Calu3 (cell line): ENCODE measurements at places on chromosomes 1 and 21. TPM values are rescaled to one million over a fixed set of nuclear protein-coding genes. Genes with fewer than 3 reads are reported as not detected.
A peak's percentile ranks its signal among the peaks of the same experiment; 100 is the strongest.

DNA sequence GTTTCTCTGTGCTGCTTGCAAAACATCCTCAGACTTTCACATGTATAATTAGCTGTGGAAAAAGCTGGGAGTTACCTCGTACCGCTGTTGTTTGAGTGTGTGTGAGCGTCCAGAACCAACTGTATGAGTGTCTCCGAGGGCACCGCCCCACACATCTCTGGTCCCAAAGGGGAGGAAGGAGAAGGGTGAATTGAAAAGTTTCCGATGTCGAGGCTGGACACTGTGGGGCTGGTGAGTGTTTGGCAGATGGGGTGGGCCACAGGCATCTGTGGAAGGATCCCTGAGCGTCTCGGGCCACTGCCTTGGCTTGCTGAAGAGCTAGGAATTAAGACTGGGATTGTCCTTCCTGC is 1.2 kb downstream of the ATP2B4 start:
- peak overlapping the region; percentile 57 for H3K4me3 ChIP-seq
- H3K36me3 ChIP-seq = peaks cover 26% of the 10 kb centered on the region
- H3K4me1 ChIP-seq = peaks cover 43% of the 10 kb centered on the region
- H3K27ac ChIP-seq = no peak overlapping the region

DNA sequence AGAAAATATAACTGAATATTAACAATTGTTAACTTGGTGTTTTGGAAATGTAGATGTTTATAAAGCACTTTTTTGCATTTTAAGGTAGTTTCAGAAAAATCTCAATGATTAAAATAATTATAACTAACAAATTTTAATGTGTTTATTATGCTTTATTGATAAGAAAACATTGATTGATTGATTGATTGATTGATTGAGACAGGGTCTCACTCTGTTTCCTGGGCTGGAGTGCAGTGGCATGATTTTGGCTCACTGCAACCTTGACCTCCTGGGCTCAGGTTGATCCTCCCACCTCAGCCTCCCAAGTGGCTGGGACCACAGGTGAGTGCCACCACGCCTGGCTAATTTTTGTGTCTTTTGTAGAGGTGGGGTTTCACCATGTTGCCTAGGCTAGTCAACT is 93.7 kb upstream of the QSOX1 start:
- peaks cover 6% of the 10 kb centered on the region for H3K36me3 ChIP-seq
- no peaks in the 10 kb centered on the region for H3K4me1 ChIP-seq

DNA sequence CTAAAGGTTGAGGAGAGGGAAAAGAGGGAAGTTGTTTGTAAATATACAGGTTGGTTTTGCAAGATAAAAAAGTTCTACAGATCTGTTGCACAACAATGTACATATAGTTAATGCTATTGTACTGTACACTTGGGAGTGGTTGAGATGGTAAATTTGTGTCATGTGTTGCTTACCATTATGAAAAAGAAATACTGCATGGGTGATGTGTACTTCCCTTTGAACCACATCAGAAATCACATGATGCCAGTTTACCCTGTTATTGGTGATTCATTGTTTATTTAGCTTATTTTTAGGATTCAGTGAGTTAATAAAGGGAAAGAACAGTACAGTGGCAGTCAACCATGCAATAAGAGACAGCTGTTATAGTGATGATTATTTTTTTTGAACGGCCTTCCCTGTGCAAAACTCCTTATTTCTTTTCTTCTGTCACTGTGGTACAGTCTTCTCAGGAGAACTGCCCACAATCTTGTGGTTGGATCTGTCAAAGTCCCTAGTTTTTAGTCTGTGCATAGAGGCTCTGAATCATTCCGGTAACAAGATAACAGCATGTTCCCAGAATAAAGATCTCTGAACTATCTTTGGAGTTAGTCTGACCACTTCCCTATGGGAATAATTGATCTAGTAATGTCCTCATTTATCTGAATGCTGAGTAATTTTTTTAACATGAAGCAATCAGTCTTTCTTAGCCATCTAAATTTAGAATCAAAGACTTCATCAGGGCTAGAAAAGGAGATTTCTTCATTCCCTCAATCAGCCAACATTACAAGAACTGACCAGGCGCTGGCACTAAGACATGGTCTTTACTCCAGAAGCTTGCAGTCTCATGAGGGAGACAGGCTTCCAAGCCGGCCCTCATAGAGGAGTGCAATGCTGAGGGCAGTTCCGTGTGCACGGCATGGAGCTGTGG is 84.2 kb downstream of the SH3GLB1 start:
- H3K4me1 ChIP-seq = peaks cover 35% of the 10 kb centered on the region
- peaks cover 5% of the 10 kb centered on the region for H3K36me3 ChIP-seq
- DNase-seq = no peak
- no peaks in the 10 kb centered on the region for H3K27me3 ChIP-seq
- peak overlapping the region; percentile 26 for H3K4me3 ChIP-seq

GRCh38 chr21:41428847-41429246 is 2.8 kb downstream of the MX1 start:
- H3K27ac ChIP-seq = no peak overlapping the region
- H3K36me3 ChIP-seq = peaks cover 10% of the 10 kb centered on the region
- no peaks in the 10 kb centered on the region for H3K27me3 ChIP-seq
- DNase-seq = no peak

DNA sequence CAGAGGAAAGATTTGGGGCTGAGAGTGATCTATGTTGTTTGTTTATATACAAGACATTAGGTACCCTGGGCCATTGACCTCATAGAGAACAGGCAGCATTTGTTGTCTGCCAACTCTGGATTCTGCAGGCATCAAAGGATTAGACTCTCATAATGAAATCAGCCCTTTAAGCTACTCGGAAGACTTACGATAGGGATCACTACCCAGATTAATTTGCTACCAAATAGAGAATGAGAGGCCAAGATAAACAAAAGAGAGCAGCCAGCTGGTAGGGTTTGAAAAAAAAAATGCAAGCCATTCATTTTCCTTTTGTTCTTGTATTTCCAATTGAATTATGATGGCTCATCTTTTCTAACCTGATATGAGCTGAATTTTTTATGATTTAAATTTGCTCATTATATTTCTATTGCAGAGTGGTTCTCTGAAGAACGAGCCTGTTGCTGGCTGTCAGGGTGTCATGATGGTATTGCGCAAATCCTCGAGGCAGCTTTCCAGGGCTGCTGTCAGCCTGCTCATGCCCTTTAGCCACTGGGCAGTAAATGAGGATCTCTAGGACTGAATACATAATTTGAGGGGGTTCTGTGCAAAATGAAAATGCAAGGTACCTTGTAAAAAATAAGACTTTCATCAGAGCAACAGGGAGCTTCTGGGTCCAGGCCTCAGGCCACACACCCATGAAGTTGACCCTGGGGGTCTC is 116.4 kb upstream of the KCNJ15 start:
- no peak overlapping the region for H3K27ac ChIP-seq
- peaks cover 38% of the 10 kb centered on the region for H3K27me3 ChIP-seq
- no peak overlapping the region for H3K4me3 ChIP-seq
- peaks cover 7% of the 10 kb centered on the region for H3K4me1 ChIP-seq
- no peak for DNase-seq

- H3K27ac ChIP-seq = no peak overlapping the region
- peaks cover 35% of the 10 kb centered on the region for H3K27me3 ChIP-seq
- H3K4me3 ChIP-seq = no peak overlapping the region
- peaks cover 10% of the 10 kb centered on the region for H3K4me1 ChIP-seq
- no peaks in the 10 kb centered on the region for H3K36me3 ChIP-seq
Measured at GRCh38 chr1:47986761-47987200, 10.4 kb downstream of the TRABD2B start.

DNA sequence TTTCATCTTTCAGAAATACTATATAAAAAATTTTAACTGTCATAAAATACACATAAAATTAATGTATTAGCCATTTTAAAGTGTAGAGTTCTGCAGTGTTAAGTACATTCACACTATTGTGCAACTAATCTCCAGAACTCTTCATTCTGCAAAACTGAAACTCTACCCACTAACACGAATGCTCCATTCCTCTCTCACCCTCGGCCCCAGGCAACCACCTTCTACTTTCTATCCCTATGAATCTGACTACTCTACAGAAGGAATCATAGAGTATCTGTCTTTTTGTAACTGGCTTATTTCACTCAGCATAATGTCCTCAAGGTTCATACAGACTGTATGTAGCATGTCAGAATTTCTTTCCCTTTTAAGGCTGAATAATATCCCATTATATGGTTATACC is 43.4 kb downstream of the LTN1 start:
- H3K4me3 ChIP-seq = no peak overlapping the region
- H3K27me3 ChIP-seq = no peaks in the 10 kb centered on the region
- H3K27ac ChIP-seq = peak overlapping the region; percentile 50
- H3K4me1 ChIP-seq = no peaks in the 10 kb centered on the region

GRCh38 chr1:200262326-200262965 is 147.4 kb downstream of the ZNF281 start:
- no peak overlapping the region for H3K27ac ChIP-seq
- H3K27me3 ChIP-seq = no peaks in the 10 kb centered on the region
- H3K4me3 ChIP-seq = no peak overlapping the region
- no peaks in the 10 kb centered on the region for H3K4me1 ChIP-seq

- H3K4me1 ChIP-seq = peaks cover 26% of the 10 kb centered on the region
- H3K36me3 ChIP-seq = no peaks in the 10 kb centered on the region
- H3K27me3 ChIP-seq = peaks cover 33% of the 10 kb centered on the region
- DNase-seq = no peak
Measured at GRCh38 chr1:201914456-201915235, 25.9 kb downstream of the SHISA4 start.

DNA sequence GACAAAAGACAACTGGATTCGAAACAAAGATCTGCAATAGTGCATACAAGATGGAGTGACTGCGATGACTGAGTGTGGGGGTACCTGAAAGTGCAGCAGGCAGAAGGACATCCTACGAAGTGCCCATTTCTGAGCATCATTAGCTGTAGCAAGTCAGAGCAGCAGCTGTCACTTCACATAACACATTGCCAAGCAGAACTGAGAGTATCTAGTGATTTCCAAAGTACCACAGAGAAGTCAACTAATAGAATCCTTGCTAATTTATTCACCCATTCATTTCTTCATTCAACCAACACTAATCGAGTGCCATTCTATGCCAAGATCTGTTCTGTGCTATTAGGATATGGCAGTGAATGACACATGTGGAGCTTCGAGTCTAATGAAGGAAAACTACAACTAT is 31.6 kb upstream of the CAMSAP2 start:
- DNase-seq = no peak
- H3K36me3 ChIP-seq = no peaks in the 10 kb centered on the region
- no peaks in the 10 kb centered on the region for H3K4me1 ChIP-seq
- no peak overlapping the region for H3K27ac ChIP-seq
- no peaks in the 10 kb centered on the region for H3K27me3 ChIP-seq

DNA sequence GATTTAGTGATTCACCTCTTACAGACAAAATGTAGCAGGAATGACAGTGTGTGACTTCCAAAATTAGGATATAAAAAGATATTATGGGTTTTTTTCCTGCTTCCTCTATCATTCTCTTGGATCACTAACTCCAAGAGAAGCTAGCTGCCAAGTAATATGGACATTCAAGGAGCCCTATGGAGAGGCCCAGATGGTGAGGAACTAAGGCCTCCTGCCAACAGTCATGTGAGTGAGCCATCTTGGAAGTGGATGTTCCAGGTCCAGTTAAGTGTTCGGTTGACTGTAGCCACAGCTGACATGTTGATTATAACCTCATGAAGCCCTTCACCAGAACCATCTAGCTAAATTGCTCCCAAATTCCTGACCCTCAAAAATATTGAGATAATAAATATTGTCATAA is 38.8 kb downstream of the CD160 start:
- no peaks in the 10 kb centered on the region for H3K4me1 ChIP-seq
- no peaks in the 10 kb centered on the region for H3K36me3 ChIP-seq
- no peak overlapping the region for H3K4me3 ChIP-seq
- DNase-seq = no peak
- H3K27ac ChIP-seq = no peak overlapping the region

DNA sequence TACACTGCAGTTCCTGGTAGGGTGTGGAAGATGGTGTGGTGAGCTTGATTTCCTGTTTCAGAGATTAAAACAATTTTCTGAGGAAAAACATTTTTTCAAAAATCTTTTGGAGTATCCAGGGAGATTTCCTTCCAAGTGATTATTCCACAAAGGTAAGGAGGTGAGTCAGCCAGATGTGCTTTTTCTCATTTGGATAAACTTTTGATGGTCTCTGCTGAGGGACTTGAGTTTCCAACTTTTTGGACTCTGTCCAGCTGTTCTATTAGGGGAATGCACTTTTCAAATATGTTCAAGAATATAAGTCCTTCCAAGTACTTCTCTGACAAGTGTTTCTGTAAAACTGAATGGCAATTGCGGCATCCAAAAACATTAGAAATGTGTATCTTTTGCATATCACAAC is 628.8 kb upstream of the ADAMTS5 start:
- H3K36me3 ChIP-seq = no peaks in the 10 kb centered on the region
- no peaks in the 10 kb centered on the region for H3K27me3 ChIP-seq
- no peaks in the 10 kb centered on the region for H3K4me1 ChIP-seq
- no peak for DNase-seq
- no peak overlapping the region for H3K4me3 ChIP-seq

- H3K36me3 ChIP-seq = peaks cover 41% of the 10 kb centered on the region
- no peak for DNase-seq
- H3K4me1 ChIP-seq = peaks cover 17% of the 10 kb centered on the region
- no peak overlapping the region for H3K27ac ChIP-seq
- no peaks in the 10 kb centered on the region for H3K27me3 ChIP-seq
Measured at GRCh38 chr1:230674581-230674980, 32.3 kb downstream of the COG2 start.

DNA sequence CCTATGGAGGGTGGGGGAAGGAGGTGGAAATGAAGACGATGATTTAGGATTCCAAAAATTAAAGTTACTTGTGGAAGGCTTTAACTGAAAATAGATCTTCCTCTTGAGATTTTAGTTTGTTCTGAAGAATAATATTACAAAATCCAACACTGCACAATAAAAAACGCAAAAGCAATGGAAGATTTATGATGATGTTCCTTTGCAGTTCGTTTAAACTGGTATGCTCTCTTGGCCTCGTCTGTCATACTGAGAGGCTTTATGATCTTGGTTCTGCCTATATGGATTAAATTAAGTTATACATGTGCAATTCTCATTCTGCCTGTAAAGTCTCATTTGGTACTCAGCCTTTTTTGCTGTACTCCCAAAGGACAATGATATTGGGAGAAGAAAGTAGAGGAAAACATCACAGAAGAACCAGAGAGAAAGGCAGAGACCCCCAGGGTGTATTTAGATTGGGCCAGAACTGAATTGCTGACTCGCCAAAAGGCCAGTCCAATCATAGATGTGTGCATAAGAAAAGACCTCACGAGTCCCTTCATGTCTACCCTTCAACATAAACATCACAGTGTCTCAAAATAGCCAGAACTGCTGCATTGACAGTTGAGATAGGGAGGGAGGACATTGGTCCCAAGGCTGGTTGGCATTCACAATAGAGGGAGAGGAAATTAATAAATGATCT is 188.6 kb downstream of the GREM2 start:
- no peak for DNase-seq
- peaks cover 9% of the 10 kb centered on the region for H3K4me1 ChIP-seq
- H3K36me3 ChIP-seq = no peaks in the 10 kb centered on the region
- H3K27me3 ChIP-seq = no peaks in the 10 kb centered on the region
- H3K27ac ChIP-seq = no peak overlapping the region
- H3K4me3 ChIP-seq = no peak overlapping the region

Gene FHAD1
- total RNA-seq = 0.98 and 2.7 TPM in 2 replicates

Gene LMOD1
- total RNA-seq = not detected in 2 replicates

Gene CDC73
- 70.7 and 75.2 TPM in 2 replicates for total RNA-seq

Gene YIPF1
- 15.2 and 18.2 TPM in 2 replicates for total RNA-seq

Gene FCMR
- 0.86 and 1.1 TPM in 2 replicates for total RNA-seq

Gene MMEL1
- 5.6 and 10.9 TPM in 2 replicates for total RNA-seq

Gene ATP5IF1
- 112 and 125 TPM in 2 replicates for total RNA-seq

Gene VANGL2
- 2.0 and 2.3 TPM in 2 replicates for total RNA-seq

Gene HMGCS2
- total RNA-seq = not detected in 2 replicates

Gene HRNR
- total RNA-seq = not detected in 2 replicates

Gene EFNA3
- total RNA-seq = 1.7 and 3.4 TPM in 2 replicates
